ENCODE measurements at places on chromosomes 5 and 9.

GRCh38 chr5:4802044-4802443 is 338.1 kb upstream of the ADAMTS16 start:
- no peak for DNase-seq

DNA sequence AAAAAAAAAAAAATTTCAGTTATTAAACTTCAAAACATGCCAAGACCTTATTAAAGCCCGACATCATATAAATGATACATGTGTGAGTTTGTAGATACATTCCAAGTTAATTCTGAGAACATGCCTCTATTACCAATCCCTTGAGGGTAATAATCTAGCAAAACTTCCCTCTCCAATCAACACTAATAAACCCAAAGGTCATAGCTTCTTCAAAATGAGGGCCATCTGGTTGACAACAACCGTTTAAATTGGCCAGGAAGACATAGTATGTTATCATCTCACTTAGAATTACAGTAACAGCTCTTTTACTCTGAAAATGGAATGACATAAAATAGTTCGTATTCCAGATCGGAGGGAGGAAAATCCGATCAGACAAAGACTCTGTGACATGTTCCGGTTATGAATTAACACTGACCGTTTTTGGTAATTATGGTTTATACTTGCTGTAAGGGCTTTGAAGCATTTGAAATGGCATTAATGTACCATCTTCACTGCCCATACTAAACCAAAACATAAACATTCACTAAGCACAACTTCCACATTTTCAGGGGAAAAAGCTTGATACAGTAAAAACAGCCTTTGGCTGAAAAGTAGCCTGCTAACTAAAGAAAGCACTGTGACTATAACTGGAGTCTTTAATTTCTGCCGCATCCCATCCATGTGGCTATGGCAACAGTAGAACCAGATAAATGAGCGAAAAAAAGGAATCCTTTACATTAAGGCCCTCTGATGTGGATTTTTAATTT is 50.3 kb downstream of the ANKH start:
- no peak for DNase-seq

GRCh38 chr5:159605585-159605984 is 275.3 kb upstream of the IL12B start:
- no peak for DNase-seq

DNA sequence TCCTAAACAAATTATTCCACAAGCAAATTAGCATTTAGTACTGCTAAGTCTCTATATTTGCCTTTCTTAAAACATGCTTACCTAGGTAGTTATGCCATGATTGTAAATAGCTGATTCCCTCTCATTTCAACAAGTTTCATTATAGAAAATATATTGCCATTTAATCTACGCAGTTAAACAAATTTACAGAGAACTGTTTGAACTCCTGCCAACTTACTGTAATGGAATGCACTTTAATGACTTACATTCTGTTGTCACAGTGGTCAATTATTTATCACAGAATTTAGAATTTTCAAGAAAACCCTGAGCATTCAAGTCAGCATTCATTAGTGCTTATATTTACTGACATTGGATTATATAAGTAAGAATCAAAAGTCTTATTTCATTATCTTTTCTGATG is 19.6 kb downstream of the SLC38A9 start:
- DNase-seq: no peak

- no peak for DNase-seq
Measured at GRCh38 chr9:13116292-13116691, 163.2 kb downstream of the MPDZ start.

GRCh38 chr5:152634586-152634985 is 229.5 kb upstream of the NMUR2 start:
- no peak for DNase-seq

GRCh38 chr9:134463280-134463679 is 137.0 kb downstream of the RXRA start:
- DNase-seq: no peak

DNA sequence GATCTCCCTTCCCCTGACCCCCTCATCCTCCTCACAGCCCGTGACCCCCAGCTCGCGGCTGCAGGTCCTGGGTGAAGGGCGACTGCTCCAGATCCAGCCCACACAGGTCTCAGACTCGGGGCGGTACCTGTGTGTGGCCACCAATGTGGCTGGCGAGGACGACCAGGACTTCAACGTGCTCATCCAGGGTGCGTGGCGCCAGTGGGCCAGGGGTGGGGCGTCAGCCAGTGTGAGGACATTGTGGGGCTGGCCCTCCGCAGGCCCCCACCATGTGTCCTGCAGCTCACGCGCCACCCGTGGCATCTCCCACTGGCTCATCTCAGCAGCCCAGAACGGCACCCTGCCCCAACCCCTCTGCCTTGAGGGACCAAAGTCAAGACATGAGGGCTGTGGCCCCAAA is 67.1 kb upstream of the ASS1 start:
- no peak for DNase-seq

Measured in activated CD4-positive, alpha-beta T cell treated with anti-CD3 and anti-CD28 coated beads, Interleukin-2, amount 50 U/mL, for 1 hour (primary cell).